ENCODE measurements at places on chromosomes 11 and 22. TPM values are rescaled to one million over a fixed set of nuclear protein-coding genes. Genes with fewer than 3 reads are reported as not detected.

Gene TYR
- polyA plus RNA-seq = 0.26 TPM

Gene C11orf52
- 4.0 TPM for polyA plus RNA-seq

Gene SYT7
- polyA plus RNA-seq = 3.4 TPM

Gene FREY1
- 0.26 TPM for polyA plus RNA-seq

DNA sequence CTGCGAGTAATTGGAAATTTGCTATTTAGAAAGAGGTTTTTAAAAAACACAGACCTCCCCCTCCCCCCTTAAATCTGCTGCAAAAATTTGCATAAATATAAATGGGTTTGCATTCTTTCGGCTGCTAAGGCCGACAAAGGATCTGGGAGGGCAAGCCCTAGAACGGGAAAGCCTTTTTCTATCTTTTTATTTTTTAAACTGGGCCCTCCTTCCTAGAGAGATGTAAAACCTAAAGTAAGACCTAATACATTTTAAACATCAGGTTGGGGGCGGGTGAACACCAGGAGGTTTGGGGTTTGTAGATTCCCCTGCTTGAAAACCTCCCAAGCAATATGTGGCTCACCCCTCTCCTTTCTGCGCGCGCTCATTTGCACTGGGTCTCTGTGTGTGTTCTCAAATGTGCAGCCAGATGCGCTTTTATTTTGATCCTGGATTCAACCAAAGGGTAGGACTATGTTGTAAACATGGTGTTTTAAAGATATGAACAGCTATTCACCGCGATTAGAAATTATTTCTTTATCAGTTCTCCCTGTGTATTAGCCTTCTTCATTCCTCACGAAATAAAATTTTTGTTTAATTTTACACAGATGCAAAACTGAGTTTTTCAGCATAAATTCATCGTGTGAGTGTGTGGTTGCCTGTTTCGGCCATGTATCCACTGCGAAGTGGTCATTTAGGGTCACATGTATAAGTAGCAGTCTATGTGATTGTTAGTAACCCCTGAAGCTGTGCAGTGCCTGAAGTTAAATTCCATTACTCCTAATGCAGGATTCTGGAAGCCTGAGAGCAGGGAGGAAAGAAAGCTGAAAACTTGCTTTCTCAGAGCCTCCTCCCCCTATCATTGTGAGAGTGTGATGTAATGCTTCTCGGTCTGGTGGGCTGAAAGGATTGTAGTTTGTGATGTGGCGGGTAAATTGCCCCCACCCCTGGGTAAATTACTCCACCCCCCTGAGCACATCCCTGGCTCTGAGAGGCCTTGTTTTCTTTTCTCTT lies 988 bp downstream of the TNRC6B start:
- DNase-seq = peak; percentile 74

- DNase-seq = no peak
These were observed 26.2 kb downstream of the SUSD2 start for GRCh38 chr22:24207264-24208011.

- no peak for DNase-seq
These were observed 6.5 kb downstream of the ASCL2 start for GRCh38 chr11:2263724-2264360.

GRCh38 chr22:41983513-41984405 lies 14.5 kb downstream of the SEPTIN3 start:
- no peak for DNase-seq

DNA sequence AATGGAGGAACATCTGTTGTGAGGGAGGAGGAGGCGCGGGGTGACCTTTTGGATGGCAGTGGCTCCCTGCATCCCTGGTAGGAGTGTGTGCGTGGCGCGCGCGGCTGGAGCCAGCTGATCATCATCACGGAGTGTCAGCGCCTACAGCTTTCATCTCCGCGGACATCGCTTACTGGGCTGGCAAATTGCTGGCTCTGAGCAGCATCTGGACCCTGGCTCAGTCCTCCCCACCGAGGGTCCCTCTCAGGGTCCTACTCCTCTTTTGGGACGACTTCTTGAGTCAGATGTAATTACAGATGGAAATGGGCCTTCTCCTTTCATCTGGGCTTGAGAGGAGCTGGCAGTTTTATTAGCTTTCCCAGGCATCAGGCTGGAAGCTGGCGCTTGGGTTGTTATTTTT lies 85.3 kb downstream of the CACNA1I start:
- DNase-seq = no peak

DNA sequence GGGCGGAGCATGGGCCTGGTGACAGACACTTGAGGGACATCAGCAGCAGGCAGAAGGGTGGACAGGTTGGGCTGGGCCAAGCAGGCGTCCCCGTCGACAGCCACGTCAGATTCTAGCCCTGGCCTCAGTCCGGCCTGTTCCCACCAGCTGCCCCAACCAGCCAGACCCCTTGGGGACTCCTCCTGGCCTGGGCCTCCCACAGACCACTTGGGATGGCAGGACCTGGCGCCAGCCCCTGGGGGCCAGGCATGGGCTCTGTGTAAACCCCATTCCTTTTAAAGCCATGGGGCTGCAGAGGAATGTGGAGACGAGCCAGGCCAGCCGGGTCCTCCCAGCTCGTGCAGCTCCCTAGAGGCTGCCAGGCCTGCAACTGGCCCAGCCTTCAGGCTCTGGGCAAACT lies 4.7 kb upstream of the SUSD2 start:
- no peak for DNase-seq

Data from hindlimb muscle (tissue), 1 donor.